A549 treated with RU486 at 1 μM for 4 hours (cell line): ENCODE measurements at places on chromosomes 7 and 10. TPM values are rescaled to one million over a fixed set of nuclear protein-coding genes. Genes with fewer than 3 reads are reported as not detected.

C10orf88 gene
- total RNA-seq: 5.0 to 11.0 TPM (median 8.9 TPM) in 5 replicates

AP4M1 gene
- 12.3 to 15.4 TPM (median 14.5 TPM) in 5 replicates for total RNA-seq

EGR2 gene
- 0.29 to 0.75 TPM (median 0.38 TPM) in 5 replicates for total RNA-seq

IPMK gene
- total RNA-seq: 0.84 to 3.6 TPM (median 2.8 TPM) in 5 replicates
